ENCODE measurements at places on chromosomes 6 and 20.

GRCh38 chr6:48713612-48714011 is 602.6 kb upstream of the PTCHD4 start:
- DNase-seq = no peak

GRCh38 chr6:87791982-87792381 is 89.9 kb upstream of the AKIRIN2 start:
- no peak for DNase-seq

DNA sequence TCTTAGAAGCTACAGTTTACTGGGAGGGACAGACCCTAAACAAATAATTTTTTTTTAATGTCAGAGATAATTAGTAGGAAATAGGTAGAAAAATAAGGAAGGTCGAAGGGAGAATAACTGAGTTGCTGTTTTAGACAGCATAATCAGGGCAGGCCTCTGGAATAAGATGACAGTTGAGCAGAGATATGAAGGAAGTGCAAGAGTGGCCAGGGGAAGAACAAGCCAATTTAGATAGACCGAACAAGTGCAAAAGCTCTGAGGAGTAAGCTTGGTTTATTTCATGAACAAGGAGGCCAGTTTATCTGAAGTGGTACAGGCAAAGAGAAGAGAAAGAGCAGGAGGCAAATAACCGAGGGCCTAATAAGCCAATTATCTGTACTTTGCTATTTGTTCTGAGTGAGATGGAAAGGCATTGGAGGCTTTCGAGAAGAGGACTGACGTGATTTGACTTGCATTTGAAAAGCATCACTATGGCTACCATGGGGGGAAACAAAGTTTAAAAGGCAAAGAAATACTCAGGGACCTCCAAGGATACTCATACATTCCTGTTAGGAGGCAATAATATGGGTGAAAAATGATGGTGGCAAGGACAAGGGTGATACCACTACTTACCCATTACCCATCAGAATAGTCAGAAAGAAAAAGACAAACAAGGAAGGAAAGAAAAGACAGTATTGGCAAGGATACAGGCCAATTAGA is 19.7 kb downstream of the PROCR start:
- DNase-seq = no peak

DNA sequence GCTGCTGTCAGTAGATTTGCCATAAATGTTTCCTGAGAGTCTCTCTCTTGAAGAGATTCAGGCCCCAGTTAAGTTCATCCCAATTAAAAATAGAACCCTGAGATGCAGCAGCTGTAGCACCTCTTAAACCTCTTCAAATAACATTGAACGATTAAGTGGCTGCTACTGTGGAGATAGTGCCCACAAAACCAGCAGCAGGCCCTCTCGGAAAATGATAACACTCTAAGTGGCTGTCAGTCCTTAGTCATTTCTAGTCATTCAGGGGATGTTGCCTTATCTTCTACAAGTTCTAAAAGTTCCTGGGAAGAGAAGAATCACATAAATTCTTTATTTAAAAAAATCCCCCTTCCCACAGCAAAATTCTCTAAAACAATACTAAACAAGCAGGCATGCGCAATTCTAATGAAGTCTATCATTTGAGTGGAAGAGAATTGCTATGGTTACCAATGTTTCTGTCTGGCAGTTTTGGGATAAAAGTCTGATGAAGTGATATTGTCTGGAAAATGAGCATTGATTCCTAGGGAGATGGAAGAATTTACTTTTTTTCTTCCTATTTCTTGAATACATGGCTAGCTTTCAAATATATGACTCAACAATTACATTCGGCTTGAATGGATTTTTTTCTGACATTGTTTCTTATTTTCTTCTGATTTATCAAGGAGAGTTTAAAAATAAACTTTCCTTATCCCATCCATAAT is 131.9 kb downstream of the TRMT11 start:
- DNase-seq = no peak

DNA sequence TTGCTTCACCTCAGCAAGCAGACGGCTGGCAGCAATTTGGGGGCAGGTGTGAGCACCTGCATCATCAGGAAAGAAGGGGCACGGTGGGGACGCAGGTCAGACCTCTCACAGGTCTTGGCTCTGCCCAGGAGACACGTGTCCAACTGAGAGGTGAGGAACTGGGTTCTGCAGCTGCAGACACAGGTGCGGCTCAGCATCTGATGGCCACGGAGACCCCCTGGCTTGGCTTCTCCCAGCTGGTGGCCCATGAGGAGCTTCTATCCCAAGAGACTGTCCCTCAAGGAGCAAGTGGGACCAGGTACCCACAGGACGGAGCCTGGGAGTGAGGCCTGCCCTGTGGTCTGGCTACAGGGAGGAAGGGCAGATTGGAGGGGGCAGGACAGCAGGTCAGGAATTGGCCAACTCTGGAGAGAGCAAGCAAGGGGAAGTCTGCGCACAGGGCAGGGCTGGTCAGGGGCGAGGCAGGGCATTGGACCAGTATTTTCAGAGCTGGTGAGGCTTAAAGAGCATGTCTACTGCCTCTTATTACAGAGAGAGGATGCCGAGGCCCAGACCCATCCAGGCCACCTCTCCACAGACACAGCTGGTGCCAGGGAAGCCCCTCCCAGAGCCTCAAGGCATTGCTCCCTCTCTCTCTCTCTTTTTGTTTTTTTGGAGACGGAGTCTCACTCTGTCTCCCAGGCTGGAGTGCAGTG is 4.2 kb downstream of the STMN3 start:
- DNase-seq = no peak

GRCh38 chr6:24930431-24930871 is 5.3 kb downstream of the RIPOR2 start:
- no peak for DNase-seq

GRCh38 chr6:39553860-39554802 is 171.1 kb downstream of the KIF6 start:
- DNase-seq = no peak

GRCh38 chr6:83247471-83247870 is 54.3 kb downstream of the RWDD2A start:
- no peak for DNase-seq

DNA sequence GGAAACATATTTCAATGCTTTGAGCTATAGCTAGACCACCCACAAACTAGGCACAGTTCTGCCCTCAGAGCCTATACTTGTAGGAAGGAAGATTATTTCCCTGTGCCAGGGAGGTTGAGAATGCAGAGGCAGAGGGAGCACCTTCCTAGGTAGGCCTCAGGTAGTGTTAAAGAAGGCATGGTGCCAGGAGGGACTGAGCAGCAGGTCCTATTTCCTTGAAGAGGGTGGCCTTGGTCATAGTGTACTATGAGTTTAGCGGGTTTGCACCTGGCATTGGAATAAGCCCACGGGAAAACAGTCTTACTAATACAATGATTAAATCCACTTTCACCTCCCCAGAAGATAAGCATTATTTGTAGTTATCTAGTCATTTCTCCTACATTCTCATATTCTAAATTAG is 375.4 kb downstream of the CDKAL1 start:
- DNase-seq = no peak

- no peak for DNase-seq
These were observed 10.5 kb upstream of the MAVS start for GRCh38 chr20:3836132-3836531.

GRCh38 chr6:101403216-101403945 is 9.9 kb downstream of the GRIK2 start:
- DNase-seq = no peak

GRCh38 chr6:68040312-68040778 is 594.7 kb upstream of the ADGRB3 start:
- no peak for DNase-seq

DNA sequence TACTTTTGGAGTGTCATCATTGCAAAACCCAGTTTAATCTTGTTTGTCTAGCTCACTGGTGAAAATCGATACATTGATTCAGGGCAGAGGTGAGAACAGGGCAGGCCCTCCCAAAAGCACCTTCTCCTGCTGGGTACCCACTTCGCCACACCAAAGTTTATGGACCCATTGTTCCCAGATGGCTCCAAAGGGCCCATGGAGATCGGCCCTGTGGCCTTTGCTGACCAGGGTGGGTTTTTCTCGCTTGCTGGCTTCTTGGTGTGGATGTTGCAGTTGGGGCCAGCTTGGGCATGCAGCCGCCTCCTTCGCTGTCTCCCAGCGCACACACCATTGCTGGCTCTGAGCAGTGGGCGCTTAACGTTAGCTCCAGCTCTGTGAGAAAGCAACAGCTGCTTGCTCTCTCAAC is 178.1 kb upstream of the PDE10A start:
- no peak for DNase-seq

GRCh38 chr6:39608652-39609345 is 116.4 kb downstream of the KIF6 start:
- no peak for DNase-seq

DNA sequence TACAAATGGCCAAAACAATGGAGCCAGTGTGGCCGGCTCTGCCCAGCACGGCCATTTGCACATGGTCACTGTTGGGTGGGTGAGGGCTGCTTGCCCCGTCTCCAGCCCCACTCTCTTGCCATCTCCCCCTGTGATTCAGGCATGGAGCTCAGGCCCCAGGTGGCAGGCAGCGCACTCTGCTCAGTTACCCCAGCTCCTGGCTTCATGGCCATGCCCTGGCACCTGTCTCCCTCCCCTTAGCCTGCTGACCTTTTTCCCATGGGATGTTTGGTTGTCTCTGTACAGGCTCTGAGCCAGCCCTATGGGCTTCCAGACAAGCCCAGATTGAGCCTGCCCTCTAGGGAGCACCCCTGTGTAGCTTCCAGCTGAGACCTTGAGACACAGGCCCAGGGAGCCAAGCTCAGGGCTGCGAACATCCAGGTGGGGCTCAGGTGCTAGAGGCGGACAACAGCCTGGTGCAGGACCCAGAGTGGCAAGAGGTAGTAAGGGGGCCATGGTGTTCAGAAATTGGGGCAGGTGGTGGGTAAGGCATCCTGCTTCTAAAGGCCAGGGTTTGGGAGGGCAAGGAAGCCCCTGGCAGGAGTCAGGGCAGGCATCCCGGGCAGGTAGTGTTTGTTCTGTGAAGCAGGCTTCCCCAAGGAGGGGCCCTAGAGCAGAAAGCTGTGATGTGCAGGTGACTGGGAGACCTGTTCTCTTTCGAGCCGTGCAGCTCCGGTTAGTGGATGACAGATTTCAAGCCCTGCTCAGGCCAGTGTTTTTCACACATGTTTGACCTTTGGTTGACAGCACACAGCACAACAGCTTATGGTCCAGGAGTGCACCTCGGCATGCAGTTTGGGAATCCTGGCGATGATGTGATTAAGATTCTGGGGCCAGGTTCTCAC is 17.7 kb downstream of the SYNJ2 start:
- no peak for DNase-seq

GRCh38 chr6:137237413-137238170 is 18.4 kb upstream of the IFNGR1 start:
- DNase-seq = no peak

GRCh38 chr6:121828146-121828886 is 392.9 kb downstream of the GJA1 start:
- no peak for DNase-seq

DNA sequence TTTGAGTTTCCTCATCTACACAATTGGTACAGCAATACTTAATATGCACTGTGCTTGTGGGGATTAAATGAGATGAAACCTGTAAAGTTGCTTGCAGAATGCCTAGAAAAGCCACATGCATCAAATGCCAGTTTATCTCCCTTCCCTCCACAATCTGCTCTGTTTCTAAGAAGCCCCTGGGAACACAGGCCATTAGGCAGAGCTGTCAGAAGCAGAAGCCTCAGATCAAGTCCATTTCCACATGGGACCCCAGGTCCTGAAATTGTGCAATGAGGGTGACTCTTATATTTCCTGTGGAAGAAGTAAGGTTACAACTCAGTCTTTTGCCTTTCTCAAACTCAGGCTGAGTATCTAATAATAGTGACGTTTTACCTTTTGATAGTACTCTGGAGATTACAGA is 737.4 kb downstream of the KIF16B start:
- no peak for DNase-seq

DNA sequence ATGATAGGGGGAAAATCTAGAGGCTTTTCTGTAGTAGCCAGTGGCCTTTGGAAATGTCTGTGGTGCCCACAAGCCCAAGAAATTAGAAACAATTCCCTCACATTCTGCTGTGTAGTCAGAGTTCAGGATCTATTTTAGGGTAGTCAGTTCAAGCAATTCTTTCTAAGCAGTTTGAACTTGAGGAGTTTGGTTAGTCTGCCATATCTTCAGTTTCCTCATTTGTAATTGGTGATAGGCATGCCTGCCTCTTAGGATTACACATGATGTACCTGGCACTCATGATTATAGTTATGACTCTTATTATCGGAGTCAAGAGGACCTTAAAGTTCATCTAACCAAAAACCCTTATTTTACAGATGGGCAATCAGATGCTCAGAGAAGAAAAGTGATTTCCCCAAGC is 21.2 kb upstream of the MEP1A start:
- no peak for DNase-seq

DNA sequence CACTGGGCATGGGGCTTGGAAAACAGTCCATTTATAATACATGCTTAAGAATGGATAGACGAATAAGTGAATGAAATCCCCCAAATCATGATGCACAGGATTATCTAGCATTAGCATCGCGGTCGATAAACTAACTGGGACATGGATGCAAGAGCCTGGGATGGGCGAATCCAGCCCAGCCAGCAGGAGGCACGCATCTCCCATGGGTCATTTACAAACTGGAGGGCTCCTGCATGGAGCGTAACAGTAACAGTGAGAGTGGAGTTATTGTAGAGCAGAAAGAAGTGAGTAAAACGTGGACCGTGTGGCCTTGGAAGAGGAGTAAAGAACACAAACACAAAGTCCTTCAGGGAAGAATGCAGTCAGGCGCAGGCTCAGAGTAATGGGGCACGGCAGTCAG is 136.5 kb downstream of the AGPAT4 start:
- no peak for DNase-seq

GRCh38 chr6:82740072-82740471 is 325.6 kb downstream of the UBE3D start:
- DNase-seq = no peak

GRCh38 chr6:92369309-92369708 is 1050.0 kb downstream of the EPHA7 start:
- no peak for DNase-seq

DNA sequence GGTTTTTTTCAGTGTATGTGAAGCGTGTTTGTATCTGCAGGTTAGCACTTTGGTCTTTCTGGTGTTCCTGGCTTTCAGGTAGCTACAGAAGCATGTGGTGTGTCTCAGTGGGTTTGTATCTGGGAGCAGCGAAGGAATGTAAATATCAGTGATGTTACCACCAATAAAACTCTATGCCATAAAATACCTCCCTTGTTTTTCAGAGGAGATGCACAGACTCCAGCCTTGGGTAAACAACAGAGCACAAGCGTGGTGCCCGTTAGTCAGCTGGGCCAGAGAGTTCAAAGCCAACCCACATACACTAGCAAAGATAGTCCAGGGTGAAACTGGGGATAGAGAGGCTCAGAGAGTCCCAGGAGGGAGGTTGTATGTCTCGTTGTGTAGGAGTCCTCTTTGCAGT is 393.8 kb downstream of the SMOC2 start:
- DNase-seq = no peak

Measured in stimulated activated naive CD4-positive, alpha-beta T cell (primary cell).